WERI-Rb-1 (cell line): ENCODE measurements at places on chromosomes 4 and X.

DNA sequence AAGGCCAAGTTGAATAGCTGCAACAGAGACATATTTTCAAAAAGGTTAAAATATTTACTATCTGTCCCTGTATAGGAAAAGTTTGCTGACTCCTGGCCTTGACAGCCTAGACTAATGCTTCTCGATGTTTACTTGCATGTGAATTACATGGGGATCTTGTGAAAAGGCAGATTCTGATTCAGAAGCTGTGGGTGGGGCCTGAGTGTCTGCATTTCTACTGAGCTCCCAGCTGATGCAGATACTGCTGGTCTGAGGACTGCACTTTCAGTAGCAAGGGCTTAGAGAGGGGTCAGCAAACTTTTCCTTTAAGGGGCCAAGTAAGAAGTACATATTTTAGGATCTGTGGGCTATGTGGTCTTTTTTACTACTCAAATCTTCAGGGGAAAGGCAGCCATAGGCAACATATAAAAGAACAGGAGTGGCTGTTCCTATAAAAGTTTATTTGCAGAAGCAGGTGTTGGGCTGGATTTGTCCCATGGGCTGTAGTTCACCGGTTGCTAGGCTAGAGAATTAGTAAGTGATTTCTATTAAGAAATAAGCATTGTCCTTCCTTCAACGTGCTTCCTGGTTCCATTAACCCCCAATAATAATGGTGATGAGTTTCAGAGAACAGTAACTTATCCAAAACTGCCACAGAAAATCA lies 97.2 kb upstream of the PDE5A start:
- no peak for DNase-seq

- DNase-seq, result no peak
These were observed 84.2 kb downstream of the SORCS2 start for GRCh38 chr4:7276515-7276914.

- DNase-seq, result no peak
These were observed 1118.7 kb downstream of the SH3BGRL start for GRCh38 chrX:82320569-82320968.

DNA sequence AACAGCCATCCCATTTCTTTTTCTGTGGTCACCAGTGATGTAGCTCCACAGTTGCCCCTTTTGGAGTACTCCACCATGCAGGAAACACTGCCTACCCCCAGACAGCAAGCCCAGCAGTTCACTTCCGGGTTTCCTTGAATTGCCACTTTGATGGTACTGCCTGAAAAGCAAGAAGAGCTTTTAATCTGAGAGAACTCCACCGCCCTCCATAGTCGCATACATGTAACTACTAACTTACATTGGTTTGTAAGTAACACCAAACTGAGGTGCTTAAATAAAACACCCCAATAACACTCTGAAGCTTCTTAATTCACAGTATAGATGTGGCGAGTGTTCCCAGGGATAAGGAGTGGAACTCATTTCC lies 53.6 kb upstream of the HPSE start:
- DNase-seq, result no peak

DNA sequence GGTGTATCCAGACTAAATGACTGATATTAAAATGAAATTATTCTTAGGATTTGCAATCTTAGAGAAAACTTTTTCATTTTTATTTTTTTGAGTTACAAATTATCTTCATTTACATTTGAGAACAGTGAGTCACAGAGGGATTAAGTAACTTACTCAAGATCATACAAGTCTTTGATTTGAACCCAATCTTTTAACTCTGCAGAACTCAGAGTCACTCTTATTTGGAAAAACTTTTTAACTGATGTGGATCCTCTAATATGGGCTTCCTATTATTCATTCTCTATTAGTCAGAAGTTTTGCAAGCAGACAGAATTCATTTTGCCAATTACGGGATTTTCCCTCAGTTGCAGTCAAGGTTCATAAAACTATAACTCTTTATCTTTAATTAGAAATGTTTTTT lies 20.1 kb downstream of the HPRT1 start:
- no peak for DNase-seq

DNA sequence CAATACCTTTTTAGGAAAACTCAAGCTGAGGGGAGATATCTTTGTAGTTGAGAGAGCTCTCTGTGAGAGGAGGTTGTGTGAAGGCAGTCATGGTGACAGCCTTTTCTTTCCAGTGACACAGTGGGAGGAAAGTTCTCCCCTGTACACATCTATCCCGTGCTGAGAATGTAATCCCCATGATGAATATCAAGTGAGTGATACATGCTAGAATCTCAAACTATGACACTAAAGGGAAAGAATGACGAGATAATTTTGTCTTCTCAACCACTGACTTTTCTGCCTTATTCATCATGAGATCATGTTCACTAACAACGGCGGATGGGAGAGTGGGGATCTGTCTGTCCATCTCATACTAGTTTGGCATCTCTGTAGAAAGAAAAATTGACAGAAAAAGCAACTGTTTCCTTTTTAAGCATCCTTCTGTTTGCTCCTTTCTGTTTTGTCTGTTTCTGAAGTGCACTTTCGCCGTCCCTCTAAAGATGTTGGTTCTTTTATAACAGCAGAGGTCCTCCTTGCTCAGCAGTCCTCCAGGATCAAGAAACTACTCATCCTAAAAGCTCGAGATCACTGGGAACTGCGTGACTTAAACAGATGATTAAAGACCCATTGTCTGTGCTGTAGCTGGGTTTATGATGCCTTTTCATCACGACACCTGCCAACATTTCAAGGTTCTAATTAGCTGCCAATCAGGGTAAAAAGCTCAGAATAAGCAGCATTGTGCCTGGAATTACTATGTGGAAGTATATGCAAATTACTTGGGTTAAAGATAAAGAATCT lies 137.6 kb downstream of the DCK start:
- peak; percentile 11 for DNase-seq

DNA sequence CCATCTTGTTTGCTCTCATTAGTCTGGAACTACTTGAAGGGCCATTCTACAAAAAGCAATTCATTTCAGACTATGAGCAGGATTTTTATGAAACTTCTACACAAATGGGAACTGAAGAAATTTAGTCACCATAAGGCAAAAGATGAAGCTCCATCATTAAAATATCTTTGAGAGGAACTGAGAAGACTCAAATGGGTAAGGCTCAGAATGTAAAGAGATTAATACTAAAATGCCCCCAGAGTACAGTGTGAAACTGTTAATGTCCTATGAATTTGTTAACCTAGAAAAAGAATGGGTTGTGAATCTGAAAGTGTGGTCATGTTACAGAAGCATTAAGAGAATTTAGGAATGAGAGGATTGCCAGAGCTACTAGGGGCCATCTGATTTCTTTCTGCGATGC lies 77.9 kb upstream of the SLC7A11 start:
- DNase-seq, result no peak

DNA sequence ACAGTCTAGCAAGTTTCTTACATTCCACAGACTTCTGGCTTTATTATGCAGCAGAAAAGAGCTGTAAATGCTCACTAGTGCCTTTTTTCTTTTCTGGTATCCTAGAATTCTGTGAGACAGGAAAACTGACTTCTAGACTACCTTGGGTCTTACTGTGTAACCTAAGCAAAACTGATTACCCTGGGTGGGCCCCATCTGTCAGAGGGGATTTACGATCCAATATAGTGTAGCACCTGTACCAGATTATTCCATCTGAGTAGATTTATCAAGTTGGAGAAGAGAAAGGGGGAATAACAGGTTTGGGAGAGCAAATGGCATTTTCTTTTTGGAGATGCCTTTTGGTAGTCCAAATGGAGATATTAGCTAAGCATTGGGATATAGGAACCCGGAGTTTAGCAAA lies 46.7 kb downstream of the FSTL5 start:
- DNase-seq, result peak; percentile 86

GRCh38 chrX:136679531-136679930 lies 31.6 kb downstream of the CD40LG start:
- no peak for DNase-seq

GRCh38 chr4:154421618-154422017 lies 70.0 kb downstream of the DCHS2 start:
- DNase-seq, result no peak

DNA sequence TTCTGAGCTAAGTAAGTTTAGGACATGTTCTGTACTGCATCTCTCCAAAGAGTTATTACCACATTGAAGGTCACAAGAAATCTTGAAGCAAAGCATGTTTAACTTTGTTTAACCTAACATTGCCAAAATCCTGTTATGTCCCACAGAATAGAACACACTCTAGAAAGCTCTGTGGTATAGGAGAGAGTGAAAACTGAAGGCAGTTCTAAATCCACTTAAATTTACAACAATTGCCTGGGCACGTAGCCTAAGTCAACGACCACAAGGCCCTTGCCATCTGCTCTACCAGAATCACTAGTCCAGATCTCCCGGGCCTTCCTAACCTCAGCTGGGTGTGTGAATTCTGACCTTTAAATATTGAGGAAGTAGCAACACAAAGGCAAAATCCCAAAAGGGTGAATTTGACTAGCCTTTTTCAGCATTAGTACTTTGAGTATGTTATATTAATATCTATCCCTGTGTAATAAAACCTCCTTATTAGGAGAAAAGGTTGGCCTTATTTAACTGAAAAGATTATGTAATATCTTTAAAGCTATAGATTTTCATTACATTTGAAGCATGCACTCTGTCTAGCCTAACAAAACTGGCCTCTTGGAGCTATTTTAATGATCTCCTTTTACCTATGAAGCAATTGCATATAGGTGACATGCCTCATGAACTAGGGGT lies 4.5 kb upstream of the MAML3 start:
- peak; percentile 54 for DNase-seq

DNA sequence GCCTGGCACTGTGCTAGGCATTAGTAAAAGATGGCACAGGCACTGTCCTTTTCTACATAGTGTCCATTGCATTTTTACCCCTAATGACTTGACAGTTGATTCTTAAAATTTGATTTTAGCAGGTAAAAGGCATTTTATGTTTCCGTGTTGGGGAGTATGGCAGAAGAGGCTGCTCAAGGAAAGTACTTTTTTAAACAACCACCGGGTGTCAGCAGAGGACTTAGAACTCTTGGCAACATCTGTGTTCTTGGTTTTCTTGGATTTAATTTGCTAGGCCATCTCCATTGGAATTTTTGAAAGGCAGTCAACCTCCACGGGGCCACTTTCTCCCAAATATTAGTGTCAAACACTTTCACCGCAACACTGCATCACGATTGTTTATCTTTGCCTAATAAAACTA lies 102.9 kb downstream of the TSPAN7 start:
- no peak for DNase-seq

GRCh38 chrX:151510203-151510602 lies 53.3 kb upstream of the PASD1 start:
- peak; percentile 85 for DNase-seq

DNA sequence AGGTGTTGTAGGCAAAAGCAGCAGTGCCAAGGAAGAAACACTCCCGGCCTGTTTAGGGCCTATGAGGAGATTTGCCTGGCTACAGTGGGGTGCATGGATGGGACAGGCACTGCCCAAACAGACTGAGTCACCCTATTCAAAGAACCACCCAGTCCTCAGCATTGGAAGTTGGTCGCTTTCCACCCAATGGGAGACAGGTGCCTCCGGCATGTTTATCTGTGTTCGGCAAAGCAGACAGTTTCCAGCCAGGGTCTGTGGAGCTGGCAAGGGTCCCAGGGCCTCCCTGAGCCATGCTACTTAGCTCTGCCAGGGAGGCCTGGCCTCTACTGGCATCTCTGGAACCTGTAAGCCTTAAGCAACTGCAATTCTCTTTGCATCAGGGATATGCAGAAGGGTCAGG lies 165.1 kb upstream of the ATP6AP2 start:
- DNase-seq, result no peak

DNA sequence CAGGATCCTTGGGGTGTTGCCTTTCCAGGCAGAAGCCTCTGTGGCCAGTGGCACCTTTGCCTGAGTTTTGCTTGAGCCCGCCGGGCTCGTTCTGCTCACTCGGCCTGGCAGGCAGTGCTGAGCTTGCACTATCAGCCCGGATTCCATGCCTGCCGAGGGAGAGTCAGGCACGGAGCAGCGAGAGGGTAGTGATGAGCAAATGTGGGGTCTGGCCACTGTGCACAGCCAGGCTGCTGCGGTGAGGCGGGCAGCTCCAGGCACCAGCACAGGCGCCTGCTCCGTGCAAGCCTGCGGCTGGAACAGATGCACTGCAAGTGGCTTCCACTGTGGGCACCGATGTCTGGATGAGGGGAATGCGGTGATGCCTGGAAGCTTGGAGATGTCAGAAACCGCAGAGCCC lies 619.2 kb downstream of the RAPGEF2 start:
- DNase-seq, result no peak

GRCh38 chr4:141233673-141234072 lies 13.0 kb downstream of the ZNF330 start:
- DNase-seq, result no peak

DNA sequence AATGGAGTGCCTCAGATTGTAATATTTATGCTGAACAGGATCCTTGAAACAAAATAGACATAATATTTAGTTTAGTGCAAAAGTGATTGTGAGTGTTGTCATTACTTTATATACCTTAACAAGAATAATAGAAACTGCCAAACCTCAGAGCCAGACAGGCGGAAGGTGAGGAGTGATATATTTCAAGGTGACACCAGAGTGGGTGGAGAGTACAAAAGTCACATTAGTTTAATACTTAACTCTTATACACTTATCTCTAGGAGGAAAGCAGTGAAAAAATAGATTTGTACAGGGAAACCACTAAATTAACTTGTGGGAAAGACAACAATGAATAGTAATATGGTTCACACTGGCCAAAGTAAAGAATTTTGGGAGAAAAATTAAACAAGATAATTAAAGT lies 342.8 kb upstream of the NDST4 start:
- DNase-seq, result no peak

GRCh38 chr4:60345392-60345791 lies 854.7 kb upstream of the ADGRL3 start:
- no peak for DNase-seq

DNA sequence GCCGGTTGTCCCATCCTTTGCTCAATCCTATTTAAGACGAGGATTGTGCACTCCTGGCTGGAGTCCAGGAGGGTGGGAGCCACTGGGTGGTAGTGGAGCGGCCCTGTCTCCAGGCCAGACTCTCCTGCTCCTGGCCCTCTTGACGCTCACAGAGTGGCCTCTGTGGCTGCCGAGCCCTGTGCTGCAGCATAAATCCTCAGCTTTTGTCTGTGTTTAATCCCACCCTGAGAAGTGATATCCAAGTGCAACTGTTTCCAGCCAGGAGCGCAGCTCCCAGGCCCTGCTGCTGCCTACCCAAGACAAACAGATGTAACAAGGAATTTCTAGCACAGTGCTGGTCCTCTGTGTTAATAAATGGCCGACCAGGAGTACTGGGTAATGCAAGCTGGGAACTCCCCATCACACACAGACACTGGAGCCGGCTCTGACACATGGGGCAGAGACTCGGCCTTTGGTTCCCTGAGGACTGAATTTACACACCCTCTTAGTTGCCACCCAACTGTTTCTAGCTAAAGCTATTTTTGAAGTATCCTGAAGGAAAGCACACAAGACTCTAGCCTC lies 85.3 kb downstream of the GATB start:
- DNase-seq, result peak; percentile 90
